Hippocampal formation (tissue), 2 donors: ENCODE measurements at places on chromosomes 2 and 18.

- no peak for DNase-seq
These were observed 60.1 kb upstream of the CHMP1B start for GRCh38 chr18:11791131-11791530.

DNA sequence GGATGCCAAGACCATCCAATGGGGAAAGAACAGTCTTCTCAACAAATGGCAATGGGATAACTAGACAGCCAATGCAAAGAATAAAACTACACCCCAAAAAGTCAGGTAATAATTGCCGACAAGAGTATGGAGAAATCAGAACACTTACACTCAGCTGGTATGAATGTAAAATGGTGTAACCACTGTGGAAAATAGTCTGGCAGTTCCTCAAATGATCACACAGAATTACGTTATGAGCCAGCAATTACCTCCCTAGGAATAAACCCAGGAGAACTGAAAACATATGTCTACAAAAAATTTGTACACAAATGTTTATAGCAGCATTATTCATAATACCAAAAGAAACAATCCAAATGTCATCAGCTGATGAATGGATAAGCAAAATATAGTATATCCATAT lies 8.8 kb downstream of the IWS1 start:
- no peak for DNase-seq

DNA sequence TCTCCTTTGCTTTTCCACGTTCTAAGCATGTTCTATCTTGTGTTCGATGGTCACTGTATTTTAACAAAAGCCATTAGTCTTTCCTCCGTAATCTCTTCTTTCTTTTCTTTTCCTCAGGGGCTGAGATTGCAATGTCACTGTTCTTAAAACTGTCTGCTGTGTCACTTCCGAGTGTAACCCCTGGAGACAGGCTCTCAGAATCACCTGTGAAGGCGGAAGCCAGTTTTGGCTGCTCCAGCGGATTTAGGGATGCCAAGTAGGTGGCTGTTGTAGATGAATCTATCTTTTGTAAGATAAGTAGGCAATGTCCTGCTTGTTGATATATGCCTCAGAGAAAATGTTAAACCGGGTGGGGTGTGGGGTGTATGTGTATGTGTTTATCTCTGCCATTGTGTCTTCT lies 94.7 kb upstream of the L3MBTL4 start:
- DNase-seq = no peak

DNA sequence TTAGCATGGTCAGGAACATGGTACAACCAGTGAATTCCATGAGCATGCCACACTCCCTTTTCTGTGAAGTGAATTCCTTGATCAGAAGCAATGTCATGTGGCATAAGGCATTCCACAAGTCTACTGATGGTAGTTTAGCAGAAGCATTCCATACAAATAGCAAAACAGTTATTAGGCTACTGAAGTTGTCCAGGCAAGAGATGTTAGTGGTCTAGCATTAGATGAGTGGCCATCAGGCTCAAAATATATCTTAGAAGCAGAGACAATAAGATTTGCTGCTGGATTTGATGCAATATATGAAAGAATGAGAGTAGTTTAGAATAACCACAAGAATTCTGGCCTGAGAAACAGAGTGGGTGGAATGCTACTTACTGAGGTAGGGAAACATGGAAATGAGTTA lies 355.3 kb upstream of the NRXN1 start:
- no peak for DNase-seq

DNA sequence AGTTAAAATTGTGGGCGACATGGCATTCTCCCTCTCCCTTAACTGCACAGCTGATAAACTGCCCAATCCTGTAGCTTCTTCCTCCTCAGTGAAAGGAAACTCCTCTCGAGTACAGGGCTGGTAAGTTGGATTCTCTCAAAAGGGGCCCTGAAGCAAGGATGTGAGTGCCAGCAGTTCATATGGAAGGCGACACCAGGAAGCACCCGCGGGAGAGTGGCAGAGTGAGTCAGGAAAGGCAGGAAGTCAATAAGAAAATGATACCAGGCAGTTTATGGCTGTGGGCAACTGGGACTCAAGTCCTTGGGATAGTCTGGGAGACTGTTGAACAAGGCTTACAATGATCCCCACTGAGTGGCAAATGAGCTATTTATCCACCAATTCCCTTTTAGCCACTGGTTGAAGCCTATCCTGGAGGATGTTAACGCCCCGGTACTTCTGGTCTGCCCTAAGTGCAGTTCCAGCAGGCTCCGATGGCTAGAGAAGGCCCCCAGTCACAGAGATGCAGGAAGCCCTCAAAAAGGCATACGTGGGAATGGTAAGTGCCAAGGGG lies 34.8 kb downstream of the ABHD3 start:
- DNase-seq = no peak

DNA sequence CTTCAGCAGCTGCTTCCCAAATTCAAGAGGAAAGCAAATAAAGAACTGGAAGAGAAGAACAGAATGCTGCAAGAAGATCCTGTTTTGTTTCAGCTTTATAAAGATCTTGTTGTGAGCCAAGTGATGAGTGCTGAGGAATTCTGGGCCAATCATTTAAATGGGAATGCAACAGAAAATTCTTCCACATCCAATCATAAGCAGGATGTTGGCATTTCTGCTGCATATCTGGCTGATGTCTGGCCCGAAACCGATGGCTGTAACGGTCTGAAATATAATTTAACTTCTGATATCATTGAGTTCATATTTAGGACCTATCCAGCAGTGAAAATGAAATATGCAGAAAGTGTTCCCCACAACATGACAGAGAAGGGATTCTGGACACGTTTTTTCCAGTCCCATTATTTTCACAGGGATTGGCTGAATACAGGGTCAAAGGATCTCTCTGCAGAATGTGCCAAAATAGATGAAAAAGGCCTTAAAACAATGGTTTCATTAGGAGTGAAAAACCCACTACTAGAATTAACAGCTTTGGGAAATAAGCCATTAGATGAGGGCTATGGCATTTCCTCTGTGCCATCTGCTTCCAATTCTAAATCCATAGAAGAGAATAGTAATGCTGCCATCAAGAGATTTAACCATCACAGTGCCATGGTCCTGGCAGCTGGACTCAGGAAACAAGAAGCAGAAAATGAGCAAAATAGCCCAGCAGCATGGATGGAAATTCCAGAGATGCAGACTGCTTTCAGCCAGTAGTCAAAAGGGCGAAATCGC lies 175.6 kb downstream of the MC4R start:
- DNase-seq = no peak

- DNase-seq = peak; percentile 41
These were observed 10.9 kb upstream of the FHL2 start for GRCh38 chr2:105409717-105410116.

DNA sequence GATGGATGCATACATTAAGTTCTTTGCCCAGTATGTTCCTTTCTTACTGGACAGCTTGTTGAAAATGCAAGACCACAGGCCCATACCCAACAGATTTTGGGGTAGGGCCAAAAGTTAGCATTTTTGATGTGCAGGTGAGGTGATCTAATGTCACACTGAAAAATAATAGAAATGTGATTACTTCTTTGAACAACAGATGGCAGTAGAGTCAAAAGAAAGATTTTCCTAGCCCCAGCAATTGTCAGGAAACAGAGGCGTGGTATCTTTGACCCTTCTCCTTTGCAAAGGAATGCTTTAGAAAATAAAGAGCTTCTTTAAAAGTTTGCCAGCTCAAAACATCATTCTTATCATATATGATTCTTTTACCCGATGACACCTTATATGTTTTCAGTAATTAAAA lies 343.6 kb upstream of the SYT4 start:
- DNase-seq = peak; percentile 2

DNA sequence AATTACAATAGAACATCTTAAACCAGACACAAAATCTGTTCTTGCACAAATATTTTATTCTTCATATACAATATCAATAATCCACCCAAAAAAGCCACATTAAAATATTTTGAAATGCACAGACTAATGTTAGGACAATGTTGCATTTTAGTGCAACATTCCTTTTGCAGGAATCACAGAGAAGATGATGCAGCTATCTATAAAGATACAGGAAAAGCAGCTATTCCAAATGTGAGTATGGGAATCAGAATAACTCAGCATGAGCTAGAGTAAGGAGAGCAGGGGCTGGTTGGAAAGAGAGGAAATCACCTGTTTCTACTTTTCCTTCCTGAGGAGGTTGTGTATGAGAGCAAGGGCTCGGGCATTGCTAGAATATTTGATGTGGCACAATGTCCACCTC lies 4.8 kb downstream of the C2orf66 start:
- DNase-seq = no peak

- DNase-seq = no peak
These were observed 450.1 kb downstream of the SLC4A3 start for GRCh38 chr2:220077488-220077887.

GRCh38 chr18:62458868-62459716 lies 63.7 kb upstream of the ZCCHC2 start:
- DNase-seq = no peak

DNA sequence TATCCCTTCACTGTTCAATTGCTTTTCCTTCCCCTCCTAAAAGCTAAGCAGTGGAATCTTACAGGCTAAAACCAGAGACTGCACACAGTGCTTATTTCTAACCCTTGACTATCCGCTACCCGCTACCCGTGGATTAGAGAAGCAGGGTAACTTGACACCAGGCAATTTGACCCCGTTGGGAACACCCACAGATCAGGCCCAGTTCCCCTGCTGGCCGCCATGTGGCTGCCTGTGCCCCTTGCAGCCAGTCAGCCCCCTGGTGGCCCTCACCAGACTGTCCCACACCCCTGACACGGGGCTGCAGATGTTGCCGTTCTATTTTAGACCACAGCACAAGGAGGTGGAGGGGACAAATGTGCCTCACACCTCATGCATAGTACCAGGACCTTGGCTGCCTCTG lies 74.8 kb downstream of the TXNL1 start:
- DNase-seq = no peak

DNA sequence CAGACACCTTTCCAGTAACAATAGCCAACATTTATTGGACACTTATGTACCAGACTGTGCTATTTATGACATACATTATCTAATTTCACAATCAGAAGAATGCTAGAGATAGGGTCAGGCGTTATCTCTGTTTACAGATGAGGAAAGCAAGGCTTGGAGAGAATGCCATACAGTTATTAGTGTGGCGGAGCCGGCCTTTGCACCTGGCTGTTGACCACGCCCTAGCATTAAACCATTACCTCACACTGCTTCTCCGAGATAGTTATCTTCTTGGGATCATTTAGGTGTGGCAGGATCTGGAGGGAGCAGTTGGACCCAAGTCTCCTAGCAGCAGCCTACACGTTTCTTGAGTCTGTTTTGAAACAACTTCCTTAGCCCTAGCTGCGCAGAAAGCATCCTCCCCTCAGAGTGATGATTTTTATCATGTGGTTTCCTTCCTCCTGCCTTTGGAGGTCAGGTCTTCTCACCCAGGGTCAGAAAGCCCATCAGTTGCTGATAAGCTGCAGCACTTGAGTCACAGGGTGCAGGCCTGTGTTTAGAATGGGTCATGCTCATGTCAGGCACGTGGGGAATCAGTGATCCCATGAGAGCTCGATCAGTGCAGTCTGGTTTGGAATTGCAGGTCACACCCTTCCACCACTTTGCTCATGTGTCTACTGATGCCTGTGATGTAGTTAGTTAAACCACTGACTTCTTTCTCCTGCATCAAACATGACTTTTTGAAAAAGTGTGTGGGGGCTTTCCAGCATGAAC lies 118.2 kb downstream of the SPTBN1 start:
- DNase-seq = no peak

GRCh38 chr18:32042337-32042736 lies 23.7 kb downstream of the RNF125 start:
- no peak for DNase-seq

DNA sequence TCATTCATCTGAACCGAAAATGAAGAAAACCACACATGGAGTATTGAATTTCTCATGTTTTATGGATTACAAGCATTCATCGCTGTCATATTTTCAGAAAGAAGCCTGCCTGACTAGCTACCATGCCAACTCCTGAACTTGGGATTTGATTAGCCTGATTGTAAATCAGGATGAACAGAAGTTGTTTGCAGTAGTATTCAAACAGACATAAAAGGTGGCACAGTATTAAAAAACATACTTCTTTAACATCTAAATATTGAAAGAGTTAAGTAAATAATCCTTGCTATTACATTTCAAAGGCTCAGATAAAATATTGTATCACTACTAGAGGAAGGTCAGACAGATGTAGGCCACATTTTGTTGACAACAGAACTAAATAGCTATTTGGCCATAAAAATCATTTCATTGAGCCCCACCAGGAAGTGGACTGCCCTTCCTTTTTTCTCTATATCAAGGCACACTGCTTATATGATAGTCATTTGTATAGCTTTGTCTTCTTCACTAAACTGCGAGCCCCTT lies 21.6 kb downstream of the SLC38A11 start:
- no peak for DNase-seq

DNA sequence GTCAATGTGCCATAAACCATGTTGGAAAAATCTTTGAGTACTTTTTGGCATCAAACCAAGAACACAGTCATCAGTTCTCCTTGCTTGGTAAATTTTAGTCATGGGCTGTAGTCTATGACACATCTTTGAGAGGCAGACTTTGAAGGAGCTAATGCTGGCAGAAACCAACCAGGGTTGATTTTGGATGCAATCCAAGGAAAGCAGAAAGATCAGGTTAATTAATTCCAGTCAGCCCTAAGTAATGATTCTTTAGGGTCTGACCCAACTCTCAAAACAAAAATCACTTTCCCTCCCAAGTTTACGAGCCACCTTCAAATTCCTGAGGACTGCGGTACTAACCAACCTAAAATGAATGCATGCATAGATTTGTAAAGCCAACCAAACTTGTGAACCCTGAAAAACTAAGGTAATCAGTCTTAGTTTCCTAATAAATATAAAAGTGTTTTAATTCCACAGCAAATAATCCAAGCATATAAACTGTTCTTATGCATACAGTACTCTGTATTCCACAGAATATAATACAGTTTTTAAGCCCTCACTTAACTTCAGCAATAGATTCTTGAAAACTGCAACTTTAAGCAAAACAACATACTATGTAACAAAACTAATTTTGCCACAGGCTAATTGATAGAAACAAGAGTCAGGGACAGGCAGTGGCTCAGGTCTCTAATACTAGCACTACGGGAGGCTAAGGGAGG lies 22.0 kb downstream of the AP1S3 start:
- DNase-seq = no peak
